G401 (cell line): ENCODE measurements at places on chromosomes 16 and 17.

- DNase-seq = no peak
Measured at GRCh38 chr16:85777583-85778310, 21.6 kb downstream of the EMC8 start.

- DNase-seq = no peak
Measured at GRCh38 chr16:84302111-84302954, 7.7 kb downstream of the WFDC1 start.

DNA sequence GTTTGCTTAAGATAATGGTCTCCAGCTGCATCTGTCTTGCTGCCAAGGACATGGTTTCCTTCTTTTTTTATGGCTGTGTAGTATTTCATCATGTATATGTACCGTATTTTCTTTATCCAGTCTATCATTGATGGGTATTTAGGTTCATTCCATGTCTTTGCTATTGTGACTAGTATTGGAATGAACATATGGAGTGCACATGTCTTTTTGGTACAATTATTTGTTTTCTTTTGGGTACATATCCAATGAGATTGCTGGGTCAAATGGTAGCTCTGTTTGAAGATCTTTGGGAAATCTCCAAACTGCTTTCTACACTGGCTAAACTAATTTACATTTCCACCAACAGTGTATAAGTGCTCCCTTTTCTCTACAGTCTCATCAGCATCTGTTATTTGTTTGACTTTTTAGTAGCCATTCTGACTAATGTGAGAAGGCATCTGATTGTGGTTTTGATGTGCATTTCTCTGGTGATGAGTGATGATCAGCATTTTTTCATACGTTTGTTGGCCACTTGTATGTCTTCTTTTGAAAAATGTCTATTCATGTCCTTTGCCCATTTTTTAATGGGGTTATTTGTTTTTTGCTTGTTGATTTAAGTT, 66.2 kb downstream of the TNFRSF13B start:
- no peak for DNase-seq

GRCh38 chr16:89908236-89908635, 10.4 kb upstream of the MC1R start:
- DNase-seq = no peak

GRCh38 chr16:70682239-70683145, 3.4 kb downstream of the MTSS2 start:
- no peak for DNase-seq

DNA sequence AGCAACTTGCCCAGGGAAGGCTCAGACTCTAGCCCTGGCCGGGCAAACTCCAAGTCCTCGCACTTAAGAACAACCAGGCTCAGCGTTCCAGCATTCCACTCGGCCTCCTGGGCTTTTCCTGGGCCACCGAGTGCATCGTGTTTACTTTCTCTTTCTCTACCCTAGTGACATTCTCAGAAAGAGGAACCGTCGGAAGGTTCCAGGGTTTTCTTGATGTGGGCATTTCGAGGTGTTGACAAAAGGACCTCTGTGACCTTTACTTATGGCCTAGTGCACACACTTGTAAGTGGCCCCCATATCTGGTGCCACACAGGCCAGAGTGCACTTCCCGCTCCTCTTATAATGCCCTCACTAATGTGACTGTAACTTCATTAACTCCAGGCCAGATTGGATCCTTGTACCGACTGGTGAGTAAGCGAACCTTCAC, 3.1 kb upstream of the BANP start:
- no peak for DNase-seq

GRCh38 chr16:84565669-84566495, 52.0 kb downstream of the COTL1 start:
- DNase-seq = no peak

GRCh38 chr17:5210614-5211252, 19.1 kb upstream of the ZNF594 start:
- DNase-seq = no peak

- no peak for DNase-seq
Measured at GRCh38 chr17:63337579-63337978, 108.5 kb downstream of the CYB561 start.

DNA sequence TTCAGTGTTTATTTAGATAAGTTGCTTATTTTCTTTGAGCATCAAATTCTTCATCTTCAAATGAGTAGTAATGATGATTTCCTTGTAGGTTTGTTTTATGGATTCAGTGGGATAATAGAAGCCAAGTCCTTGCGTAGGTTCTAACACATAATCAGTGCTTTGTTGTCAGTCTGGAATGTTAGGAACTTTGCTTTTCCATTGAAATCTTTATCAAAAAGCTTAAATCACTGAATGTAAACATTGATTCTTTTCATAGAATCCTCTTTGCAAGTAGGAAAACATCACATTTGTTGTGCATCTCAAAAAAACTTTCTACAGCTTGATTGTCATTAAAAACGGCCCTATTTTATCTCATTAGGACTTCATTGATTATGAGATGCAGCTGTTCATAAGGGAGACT, 490.3 kb upstream of the GOT2 start:
- no peak for DNase-seq

DNA sequence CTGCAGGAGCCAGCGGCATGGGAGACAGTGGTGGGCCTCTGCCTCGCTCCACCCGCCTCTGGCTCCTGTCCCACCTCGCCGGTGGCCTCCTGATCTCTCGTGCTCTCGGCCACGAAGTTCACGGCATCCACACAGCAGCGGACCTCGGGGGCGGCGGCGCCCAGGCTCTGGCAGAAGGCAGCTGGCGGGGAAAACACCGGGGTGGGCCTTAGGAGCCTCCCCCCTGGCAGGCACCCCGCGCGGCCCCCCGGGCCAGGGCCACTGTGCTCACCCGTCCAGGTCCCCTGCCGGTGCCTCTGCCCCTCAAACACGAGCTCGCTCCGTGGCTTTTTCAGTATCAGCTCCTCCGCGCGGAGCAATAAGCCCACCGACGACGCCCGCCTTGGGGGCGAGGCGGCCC, 409 bp upstream of the C17orf107 start:
- no peak for DNase-seq

DNA sequence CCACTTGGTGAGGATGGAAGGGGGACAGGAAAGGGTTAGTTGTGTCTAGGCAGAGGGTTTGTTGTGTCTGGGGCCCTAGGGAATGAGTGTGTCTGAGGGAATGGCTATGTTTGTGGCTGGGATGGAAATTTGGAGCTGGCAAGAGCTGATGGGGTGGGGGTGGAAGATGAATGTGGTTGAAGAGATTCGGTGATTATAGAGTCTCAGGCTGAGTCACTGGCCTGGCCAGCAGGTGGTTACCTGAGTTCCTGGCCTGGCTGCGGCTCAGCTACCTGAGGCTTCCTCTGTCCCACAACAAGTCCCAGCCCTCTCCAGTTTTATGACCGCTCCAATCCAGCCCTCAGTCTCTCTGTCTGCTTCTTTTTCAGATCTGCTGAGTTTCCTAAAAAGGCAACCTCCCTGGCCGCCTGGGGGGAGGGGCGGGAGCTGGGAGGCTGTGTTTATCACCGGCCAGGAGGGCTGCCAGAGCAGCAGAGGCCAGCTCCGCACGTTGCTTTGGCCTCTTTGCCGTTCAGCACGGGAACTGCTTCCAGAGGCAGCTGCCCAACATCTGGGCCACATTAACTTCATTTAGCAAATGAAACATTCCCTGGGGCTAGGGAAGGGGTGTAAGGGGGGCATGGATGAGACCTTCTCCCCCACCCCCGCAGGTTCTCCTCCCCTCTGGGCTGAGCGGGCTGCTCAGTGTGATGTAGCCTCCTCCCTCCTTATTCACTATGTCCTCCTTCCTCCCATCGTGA, 21.8 kb downstream of the ITGB3 start:
- no peak for DNase-seq

DNA sequence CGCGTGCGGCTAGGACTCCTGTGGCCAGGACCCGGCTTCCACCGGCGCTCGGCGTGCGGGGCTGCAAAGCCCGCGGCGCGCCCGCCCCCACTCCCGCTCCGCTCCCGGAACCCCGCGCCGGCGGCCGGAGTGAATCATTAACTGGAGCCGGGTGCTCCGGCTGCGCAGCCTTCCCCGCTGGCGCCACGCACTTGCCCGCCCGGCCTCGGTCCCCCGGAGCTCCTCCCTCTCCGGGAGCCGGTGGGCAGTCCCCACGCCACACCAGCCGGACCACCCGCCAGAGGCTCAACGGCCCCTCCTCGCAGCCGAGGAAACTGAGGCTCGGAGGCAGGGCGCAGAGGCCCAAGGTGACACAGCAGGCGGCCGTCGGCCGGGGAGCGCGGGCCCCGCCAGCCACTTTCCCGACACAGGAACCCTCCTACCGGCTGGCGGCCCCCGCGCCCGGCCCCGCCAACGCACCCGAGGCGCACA, 580 bp downstream of the BCAR1 start:
- no peak for DNase-seq

DNA sequence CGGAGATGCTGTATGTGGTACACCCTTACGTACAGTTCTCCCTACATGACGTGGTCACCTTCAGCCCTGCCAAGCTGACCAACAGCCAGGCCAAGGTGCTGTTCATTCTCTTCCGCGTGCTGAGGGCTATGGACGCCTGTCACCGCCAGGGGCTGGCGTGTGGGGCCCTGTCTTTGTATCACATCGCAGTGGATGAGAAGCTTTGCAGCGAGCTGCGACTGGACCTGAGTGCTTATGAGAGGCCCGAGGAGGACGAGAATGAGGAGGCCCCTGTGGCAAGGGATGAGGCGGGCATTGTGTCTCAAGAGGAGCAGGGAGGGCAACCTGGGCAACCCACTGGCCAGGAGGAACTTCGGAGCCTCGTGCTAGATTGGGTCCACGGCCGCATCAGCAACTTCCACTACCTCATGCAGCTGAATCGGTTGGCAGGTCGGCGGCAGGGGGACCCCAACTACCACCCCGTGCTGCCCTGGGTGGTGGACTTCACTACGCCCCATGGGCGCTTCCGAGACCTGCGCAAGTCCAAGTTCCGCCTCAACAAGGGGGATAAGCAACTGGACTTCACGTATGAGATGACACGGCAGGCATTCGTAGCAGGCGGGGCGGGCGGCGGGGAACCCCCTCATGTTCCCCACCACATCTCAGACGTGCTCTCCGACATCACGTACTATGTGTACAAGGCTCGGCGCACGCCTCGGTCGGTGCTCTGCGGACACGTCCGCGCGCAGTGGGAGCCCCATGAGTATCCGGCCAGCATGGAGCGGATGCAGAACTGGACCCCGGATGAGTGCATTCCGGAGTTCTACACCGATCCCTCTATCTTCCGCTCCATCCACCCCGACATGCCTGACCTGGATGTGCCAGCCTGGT, 1.4 kb downstream of the WDR81 start:
- DNase-seq = no peak

- no peak for DNase-seq
Measured at GRCh38 chr17:44155488-44155887, 13.8 kb downstream of the HROB start.

GRCh38 chr16:49466881-49467280, 93.3 kb downstream of the C16orf78 start:
- no peak for DNase-seq

GRCh38 chr16:74264811-74265210, 31.8 kb upstream of the PSMD7 start:
- DNase-seq = no peak
